8988T (cell line): ENCODE measurements at places on chromosomes 5 and 9.

DNA sequence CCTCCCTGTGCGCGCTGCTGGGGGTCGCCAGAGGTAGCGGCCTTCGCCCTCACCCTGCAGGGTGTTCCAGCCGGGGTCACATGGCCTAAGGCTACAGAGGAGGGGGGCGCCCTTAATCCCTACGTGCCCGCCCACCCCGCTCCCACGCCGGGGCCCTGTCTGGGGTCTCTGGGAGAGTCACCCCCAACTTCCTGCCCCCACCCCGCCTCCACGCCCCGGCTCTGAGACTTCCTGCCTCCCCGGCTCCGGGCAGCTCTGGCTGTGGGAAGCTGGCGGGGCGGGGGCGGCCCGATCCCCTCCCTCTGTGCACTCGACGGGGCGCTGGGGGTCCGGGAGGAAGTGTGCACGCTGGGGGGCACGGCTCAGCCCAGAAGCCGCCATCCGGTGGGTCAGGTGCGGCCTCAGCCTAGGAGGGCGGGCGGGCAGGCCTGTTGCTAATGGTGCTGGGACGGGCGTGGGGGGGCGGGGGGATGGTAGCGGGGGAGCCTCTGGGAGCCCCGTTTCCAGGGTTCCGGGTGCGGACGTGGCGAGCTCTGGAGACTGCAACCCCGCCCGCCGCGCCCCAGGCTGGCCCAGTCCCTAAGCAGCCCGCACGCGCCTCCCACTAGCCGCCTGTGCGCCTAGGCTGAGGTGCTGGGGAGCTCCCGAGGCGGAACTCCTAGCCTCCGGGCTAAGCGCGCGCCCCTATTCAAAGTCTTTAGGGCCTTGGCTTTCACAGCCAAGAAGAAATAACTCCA lies 61.6 kb downstream of the CXXC5 start:
- no peak for DNase-seq

DNA sequence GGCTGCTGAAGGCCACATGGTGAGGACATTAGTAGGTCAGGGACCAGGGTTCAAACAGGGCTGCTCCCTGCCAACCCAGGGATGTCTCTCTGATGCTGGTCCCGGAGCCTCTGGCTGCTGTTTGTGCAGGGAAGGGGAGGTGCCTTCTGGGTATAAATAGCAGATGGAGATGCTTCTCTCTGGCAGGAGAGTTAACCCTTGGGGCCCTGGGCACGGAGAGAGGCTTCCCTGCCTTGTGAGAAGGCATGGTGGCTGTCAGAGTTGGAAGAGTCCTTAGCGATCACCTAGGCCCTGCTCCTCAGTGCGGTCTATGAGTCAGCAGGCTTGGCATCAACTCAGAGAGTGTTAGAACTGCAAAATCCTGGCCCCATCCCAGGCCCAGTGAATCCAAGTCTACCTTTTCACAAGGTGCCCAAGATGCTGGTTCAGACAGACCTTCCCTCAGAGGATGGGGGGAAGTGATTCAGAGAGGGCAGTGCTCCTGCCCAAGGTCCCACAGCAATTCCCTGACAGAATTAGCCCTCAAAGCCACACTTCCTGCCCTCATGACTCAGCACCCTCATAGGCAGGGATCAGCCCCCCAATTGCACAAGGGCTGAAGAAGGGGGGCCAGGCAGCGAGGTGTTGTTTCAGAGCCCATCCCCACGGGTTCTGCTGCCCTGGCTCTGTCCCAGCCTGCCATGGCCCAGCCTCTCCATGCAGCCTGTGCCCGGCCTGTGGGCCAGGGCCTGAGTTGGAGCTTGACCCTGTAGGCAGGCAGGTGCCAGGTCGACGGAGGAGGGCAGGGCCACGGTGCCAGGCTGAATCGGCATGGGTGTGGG lies 25.6 kb downstream of the CAMK2A start:
- peak; percentile 53 for DNase-seq

- DNase-seq: no peak
These were observed 41.0 kb downstream of the ESM1 start for GRCh38 chr5:54944364-54944763.

DNA sequence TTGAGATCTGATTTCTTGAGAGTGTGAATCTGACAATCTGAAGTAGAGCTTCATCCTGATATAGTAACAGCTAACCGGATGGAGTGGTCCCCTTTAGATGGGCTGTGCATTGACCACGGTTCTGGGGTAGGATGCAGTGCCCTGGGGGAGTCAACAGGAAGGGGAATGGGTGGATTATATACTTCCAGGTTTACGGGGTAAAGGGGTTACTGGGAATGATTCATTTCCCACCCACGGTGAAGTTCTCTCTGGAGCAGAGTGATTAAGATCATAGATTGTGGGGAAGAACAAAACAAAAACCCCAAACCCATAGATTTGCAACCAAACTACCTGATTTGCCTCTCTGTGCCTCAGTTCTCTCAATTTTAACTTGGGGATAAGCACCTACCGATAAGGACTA lies 1.5 kb upstream of the B4GALT7 start:
- DNase-seq: no peak

- no peak for DNase-seq
These were observed 136.3 kb downstream of the MYO10 start for GRCh38 chr5:16799796-16800195.

DNA sequence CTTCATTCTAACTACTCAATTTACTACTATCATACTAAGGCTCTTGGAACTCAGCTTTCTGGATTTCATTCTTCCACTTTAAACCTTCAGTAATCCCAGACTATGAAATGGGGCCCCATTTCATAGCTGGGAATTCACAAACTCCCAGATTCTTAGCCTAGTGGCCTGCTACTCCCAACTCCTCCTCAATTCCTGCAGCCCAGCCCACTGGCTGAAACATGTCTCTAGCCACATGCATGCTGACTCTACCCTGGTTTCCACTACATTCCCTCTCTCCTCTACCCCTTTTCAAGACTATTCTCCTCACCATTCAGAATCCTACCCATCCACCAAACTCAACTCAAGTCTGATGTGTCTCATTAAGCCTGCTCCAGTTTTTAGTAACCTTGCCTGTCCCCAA lies 370.6 kb downstream of the BNC2 start:
- DNase-seq: no peak

DNA sequence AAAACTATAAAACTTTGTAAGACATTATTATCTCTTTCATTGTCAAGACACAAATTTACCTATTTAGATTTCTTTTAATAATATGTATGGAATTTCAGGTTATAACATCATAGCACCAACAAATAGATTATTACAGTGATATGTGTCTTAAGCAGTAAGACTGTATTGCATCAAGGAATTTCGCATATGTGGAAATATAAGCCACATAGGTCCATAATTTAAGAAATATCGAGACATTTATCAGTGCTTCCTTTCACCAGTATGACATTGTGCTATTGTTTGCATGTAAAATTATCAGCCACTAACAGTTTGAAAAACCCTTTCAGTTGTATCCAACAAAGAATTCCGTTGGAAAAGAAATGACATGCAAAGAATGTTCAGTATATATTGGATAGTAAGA lies 186.7 kb upstream of the RASA1 start:
- DNase-seq: no peak

DNA sequence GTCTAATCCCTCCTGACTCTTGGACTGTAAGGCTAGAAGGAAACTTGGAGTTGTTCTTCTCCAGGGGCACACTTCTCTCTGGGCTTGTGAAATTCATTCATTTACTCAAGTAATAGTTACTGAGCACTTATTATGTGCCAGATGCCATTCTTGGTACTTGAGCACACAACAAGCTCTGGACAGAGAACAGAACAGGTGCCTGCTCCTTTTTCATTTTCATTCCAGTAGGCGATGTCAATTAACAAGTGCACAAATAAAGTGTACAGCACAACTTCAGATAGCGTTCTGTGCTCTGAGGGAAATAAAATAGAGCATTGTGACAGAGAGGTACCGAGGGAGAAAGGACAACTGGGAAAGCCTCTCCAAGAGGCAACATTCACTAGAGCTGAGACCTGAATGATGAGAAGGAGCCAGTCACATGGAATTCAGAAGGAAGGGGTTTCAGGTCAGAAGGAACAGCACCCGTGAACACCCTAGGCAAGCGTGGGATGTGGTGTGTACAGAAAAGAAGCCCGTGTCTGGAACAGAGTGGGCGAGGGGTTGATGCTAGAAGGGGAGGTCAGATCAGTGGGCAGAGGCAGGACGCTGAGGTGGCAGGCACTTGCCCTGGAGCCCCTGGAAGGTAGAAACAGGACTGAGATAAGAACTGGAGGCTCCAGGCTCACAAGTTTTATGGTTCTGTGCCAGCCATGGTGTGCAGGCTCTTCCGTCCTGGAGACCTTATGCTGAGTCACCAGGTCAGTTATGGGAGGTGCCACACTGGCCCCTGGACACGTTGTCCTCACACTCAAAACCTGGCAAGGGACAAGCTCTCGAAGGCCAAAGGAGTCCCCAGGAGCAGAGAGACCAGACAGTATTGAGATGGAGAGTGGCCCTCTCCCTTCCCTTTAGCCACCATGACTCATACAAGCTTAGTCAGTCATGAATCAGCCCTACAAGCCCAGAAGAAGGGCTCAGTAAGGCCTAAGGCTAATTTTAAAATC lies 7.2 kb upstream of the ABLIM3 start:
- DNase-seq: peak; percentile 29

DNA sequence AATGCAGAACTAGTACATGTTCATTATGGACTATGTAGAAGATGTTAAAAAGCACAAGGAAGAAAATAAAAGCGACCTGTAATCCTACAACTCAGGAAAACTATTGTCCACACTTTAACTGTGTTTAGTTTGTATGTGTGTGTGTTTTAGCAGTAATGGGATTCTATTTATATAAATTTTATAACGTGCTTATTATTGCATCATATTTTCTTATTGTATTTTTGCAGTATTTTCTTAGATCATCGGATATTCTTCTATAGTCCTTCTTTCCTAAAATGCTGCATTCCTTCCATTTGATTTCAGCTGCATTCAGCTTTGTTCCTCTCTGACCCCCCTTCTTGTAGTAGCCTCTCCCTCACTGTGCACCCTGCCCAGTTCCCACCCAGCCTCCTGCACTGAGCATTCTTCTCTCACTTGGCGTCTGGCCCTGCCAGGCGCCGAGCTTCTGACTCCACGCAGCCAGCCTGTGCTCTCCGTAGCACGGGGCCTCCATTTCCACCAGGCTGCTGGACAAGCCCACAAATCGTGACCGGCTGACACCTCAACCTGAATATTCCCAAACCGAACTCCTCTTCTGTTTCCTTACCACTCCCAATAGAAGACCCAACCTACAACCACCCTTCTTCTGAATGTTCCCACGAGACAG lies 39.9 kb downstream of the MVB12B start:
- DNase-seq: no peak

GRCh38 chr5:95285409-95285755 lies 488 bp upstream of the MCTP1 start:
- no peak for DNase-seq

DNA sequence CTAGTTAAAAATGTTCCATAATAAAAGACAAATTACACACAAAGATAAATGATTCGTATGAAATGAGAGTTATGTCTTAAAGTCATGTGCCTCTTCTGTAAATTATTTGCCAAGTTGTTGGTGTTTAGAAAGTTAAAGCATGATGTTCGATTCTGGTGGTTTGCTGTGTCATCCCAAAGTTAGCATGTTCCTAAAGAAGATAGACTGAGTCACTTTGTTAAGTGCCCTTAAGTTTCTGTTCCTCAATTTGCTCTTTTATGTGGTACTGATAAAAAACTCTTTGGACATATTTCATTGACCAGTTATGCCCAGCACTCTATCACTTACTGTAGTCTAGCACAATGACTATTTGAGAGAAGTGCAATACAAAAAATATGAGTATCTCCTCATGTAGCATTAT lies 366.9 kb upstream of the ZNF608 start:
- DNase-seq: no peak

- no peak for DNase-seq
These were observed 18.0 kb downstream of the GPX3 start for GRCh38 chr5:151038412-151038745.

DNA sequence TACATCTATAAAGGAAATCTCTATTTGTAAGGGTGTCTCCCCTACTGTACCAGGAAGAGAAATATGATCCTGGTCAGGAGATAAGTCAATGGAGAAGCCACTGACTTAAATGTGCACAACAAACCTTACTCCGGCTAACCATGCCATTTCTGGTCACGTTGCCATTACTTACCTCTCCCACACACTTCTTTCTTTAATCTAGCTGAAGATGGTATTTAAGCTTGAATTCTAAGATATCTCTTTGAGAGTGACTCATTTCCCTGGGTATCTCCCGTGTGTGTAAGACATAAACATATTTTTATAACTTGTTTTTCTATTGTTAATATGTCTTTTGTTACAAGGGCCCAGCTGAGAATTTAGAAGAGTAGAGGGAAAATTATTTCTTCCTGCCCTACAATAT lies 296.6 kb downstream of the SEMA5A start:
- DNase-seq: no peak

- DNase-seq: no peak
These were observed 11.7 kb downstream of the RAD23B start for GRCh38 chr9:107294756-107295155.
